ENCODE measurements at places on chromosomes 4 and X. TPM values are rescaled to one million over a fixed set of nuclear protein-coding genes. Genes with fewer than 3 reads are reported as not detected.

The GPR143 gene
- total RNA-seq: not detected

The MAGED1 gene
- 38.6 TPM for total RNA-seq

The MAGEE1 gene
- 11.8 TPM for total RNA-seq

GRCh38 chr4:169226565-169226964, 44.2 kb downstream of the SH3RF1 start:
- H3K27me3 ChIP-seq: no peaks in the 10 kb centered on the region
- no peak for DNase-seq
- no peak overlapping the region for H3K4me3 ChIP-seq
- no peak overlapping the region for H3K27ac ChIP-seq

DNA sequence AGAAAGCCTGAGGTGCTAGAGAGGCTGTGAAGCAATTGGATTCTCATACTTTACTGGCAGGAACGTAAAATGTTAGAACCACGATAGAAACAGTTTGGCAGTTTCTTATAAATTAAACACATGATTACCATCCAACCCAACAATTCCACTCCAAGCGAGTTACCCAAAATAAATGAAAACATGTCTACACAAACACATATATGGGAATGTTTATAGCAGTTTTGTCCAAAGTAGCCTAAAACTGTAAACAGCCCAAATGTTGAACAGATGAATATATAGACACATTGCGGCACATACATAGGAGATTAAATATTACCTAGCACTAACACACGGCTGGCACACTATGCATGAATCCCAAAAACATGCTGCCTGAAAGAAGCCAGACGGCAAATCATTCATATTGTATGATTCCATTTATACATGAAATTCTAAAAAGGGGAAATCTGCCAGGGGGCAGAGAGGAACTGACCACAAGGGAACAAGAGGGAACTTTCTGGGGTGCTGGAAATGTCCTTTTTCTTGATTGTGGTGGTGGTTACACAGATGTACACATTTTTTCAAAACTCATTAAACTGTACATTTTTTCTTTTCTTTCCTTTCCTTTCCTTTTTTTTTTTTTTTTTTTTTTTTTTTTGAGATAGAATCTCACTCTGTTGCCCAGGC, 50.4 kb upstream of the SLC25A4 start:
- no peak for DNase-seq

- H3K27me3 ChIP-seq: no peaks in the 10 kb centered on the region
- peak overlapping the region; percentile 56 for H3K4me3 ChIP-seq
- H3K4me1 ChIP-seq: peaks cover 13% of the 10 kb centered on the region
- peaks cover 34% of the 10 kb centered on the region for H3K36me3 ChIP-seq
- no peak for DNase-seq
Observed at GRCh38 chrX:48972220-48973164, 848 bp upstream of the KCND1 start.

DNA sequence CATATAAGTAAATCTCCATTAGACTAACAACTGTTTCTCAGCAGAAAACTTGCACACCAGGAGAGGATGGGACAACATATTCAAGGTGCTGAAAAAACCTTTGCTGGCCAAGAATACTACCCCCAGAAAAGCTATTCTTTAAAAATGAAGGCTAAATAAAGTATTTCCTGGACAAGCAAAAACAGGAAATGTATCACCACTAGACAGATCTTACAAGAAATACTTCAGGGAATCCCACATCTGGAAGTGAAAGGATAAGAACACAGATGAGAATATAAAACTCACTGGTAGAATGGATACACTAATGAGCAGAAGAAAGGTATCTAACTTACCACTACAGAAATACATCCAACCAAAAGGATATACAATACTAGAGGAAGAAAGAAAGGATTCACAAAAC, 27.0 kb upstream of the ADH1C start:
- no peaks in the 10 kb centered on the region for H3K4me1 ChIP-seq
- no peak for DNase-seq
- peaks cover 7% of the 10 kb centered on the region for H3K36me3 ChIP-seq

DNA sequence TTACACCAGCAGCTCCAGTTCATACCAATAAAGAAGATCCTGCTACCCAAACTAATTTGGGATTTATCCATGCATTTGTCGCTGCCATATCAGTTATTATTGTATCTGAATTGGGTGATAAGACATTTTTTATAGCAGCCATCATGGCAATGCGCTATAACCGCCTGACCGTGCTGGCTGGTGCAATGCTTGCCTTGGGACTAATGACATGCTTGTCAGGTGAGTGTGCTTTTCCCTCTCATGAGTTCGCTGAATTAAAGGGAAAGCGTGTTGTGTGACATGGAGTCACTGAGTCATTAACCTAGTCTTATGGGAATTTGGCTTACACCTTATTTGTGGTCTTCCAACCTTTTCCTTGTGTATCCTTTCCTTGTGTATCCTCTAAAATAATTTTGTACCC, 15.9 kb downstream of the TMEM165 start:
- no peak overlapping the region for H3K4me3 ChIP-seq
- no peak for DNase-seq
- H3K27me3 ChIP-seq: no peaks in the 10 kb centered on the region
- no peaks in the 10 kb centered on the region for H3K36me3 ChIP-seq
- H3K4me1 ChIP-seq: peaks cover 26% of the 10 kb centered on the region

DNA sequence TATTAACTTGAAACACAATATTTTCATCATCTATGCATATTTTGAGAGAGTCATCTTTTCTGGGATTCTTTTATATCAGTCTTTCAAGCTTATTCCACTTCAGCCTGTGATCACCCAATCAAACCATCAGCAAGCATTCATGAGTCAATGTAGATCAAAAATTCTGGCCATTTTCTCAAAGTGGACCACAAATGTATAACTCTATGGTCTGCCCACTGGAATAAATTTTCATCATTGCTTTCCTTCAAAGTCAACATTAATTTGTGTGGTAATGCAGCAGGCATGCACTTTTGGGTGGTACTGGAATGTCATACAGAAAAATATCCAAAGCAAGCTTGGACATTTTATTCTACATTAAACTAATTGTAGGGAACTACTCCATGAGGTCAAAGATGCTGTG, 1013.0 kb downstream of the STIM2 start:
- no peaks in the 10 kb centered on the region for H3K4me1 ChIP-seq
- no peak overlapping the region for H3K4me3 ChIP-seq
- H3K36me3 ChIP-seq: no peaks in the 10 kb centered on the region
- no peaks in the 10 kb centered on the region for H3K27me3 ChIP-seq
